ENCODE measurements at places on chromosomes 5 and 9. TPM values are rescaled to one million over a fixed set of nuclear protein-coding genes. Genes with fewer than 3 reads are reported as not detected.

DNA sequence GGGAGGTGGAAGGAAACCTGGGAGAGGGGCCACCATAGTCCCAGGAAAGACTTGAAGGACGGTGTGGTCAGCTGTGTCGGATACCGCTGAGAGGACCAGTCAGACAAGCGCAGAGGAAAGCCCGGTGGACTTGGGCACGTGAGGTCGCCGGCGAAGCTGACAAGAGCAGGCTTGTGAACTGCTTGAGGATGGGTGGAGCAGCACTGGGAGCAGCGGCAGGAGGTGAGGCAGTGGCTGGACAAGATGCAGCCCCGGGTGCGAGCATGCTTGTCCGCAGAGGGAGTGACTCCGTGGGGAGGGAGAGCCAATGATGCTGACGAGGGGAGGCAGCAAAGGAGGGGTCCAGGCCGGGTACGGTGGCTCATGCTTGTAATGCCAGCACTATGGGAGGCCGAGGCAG lies 18.3 kb upstream of the CD74 start:
- H3K27ac ChIP-seq: no peak overlapping the region
- H3K27me3 ChIP-seq: no peaks in the 10 kb centered on the region
- H3K4me1 ChIP-seq: no peaks in the 10 kb centered on the region
- H3K4me3 ChIP-seq: no peak overlapping the region
- no peaks in the 10 kb centered on the region for H3K36me3 ChIP-seq

GRCh38 chr5:135628771-135629563 lies 50.2 kb upstream of the CXCL14 start:
- no peak overlapping the region for H3K27ac ChIP-seq
- H3K4me1 ChIP-seq: no peaks in the 10 kb centered on the region
- H3K36me3 ChIP-seq: no peaks in the 10 kb centered on the region
- DNase-seq: no peak
- no peak overlapping the region for H3K4me3 ChIP-seq

DNA sequence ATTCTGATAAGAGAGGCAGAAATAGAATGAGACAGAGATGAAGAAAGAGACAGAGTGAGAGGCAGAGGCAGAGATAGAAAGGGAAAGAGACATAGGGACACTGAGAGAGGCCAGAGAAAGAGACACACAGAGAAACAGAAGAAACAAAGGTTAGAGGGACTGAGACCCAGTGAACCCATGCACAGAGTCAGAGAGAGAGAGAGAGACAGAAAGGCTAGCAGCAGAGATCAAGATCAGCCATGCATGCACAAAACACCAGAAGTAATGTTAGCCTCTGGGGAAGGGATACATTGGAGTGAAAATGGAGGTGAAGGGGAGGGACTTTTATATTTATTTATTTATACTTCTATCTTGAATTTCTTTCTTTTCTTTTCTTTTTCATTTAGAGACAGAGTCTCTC lies 14.1 kb upstream of the SPARC start:
- no peak overlapping the region for H3K27ac ChIP-seq
- DNase-seq: no peak
- no peaks in the 10 kb centered on the region for H3K27me3 ChIP-seq
- peaks cover 12% of the 10 kb centered on the region for H3K4me1 ChIP-seq
- no peak overlapping the region for H3K4me3 ChIP-seq

- no peaks in the 10 kb centered on the region for H3K36me3 ChIP-seq
- H3K4me3 ChIP-seq: no peak overlapping the region
Observed at GRCh38 chr5:107466233-107466769, 204.4 kb downstream of the EFNA5 start.

DNA sequence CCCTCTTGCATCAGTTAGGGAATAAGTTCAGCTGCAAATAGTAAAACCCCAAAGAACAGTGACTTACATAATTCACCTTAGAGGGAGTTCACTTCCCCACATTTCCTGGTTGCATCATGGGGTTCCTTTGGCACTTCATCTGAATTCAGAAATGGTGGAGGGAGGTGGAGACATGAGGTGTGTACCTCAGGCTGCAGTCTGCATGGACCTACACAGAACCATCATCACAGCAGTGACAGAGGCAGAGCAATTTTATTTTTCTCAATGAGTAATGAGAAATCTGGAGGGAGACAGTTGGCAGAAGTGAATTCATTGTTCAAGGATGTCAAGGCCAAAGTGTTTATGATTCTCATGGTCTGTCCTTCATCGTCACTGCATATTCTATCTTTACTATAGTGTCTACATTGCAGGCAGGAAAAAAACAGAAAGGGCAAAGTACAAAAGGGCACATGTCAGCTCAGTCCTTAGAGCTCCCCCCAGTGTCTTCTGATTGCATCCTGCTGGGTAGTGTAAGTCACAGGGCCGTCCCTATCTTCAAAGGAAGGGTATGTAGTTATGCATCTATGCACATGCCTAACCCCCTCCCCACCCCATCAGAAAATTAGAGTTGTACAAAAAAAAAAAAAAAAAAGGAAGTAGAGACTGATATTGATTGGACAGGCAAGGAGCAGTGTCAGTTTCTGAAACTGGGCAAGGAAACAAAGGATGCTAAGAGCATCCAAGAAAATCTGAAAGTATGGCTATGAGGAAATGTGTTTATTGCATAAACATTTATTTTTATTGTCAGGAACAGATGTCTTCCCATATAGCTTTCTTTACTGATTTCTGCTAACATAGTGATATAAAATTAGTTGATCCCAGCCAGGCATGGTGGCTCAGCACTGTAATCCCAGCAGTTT lies 132.7 kb upstream of the APC start:
- DNase-seq: peak; percentile 3
- no peaks in the 10 kb centered on the region for H3K4me1 ChIP-seq
- H3K4me3 ChIP-seq: no peak overlapping the region
- no peak overlapping the region for H3K27ac ChIP-seq
- no peaks in the 10 kb centered on the region for H3K27me3 ChIP-seq

DNA sequence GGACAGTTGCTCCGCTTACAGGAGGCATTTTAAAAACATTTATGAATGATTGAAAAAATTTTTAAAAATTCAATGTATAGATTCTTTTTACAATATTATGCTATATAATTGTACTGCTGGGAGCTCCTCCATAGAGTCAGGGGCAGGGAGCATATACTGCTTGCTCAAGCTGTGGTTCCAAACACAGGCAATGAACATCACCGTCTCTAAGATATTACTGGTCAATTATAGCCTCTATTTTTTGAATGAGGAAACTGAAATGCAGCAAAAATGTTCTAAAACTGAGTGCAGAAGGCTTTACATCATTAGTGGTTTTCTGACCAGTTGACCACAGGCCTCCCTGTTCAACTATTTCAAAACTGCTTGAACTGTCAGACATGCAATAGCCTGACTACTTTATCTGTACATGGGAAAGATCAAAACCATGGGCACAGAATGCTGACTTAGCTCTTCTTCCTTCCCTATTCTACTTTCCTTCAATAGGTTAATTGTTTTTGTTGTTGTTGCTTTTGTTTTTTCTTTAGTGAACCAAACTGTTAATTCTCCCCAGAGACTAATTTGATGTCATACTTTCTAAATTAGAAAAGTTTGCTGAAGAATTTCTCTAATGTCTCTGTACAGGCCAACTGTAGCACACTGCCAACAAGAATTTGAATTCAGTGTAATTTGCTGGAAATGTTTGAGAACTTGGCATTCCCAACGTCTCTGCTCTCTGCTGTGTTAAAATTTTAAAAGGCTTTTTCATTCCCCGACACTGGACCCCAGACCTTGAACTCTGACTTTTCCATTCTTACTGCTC lies 107.6 kb upstream of the MPDZ start:
- H3K4me3 ChIP-seq: no peak overlapping the region
- no peak for DNase-seq
- H3K27ac ChIP-seq: no peak overlapping the region
- H3K36me3 ChIP-seq: no peaks in the 10 kb centered on the region
- H3K27me3 ChIP-seq: no peaks in the 10 kb centered on the region

GRCh38 chr5:11777096-11777495 lies 127.2 kb downstream of the CTNND2 start:
- no peaks in the 10 kb centered on the region for H3K36me3 ChIP-seq
- no peak overlapping the region for H3K27ac ChIP-seq
- H3K4me1 ChIP-seq: no peaks in the 10 kb centered on the region
- no peak overlapping the region for H3K4me3 ChIP-seq
- DNase-seq: no peak
- no peaks in the 10 kb centered on the region for H3K27me3 ChIP-seq

- no peak overlapping the region for H3K27ac ChIP-seq
- no peak overlapping the region for H3K4me3 ChIP-seq
- H3K4me1 ChIP-seq: no peaks in the 10 kb centered on the region
- H3K36me3 ChIP-seq: no peaks in the 10 kb centered on the region
- no peaks in the 10 kb centered on the region for H3K27me3 ChIP-seq
Observed at GRCh38 chr9:3285365-3286161, 240.2 kb downstream of the RFX3 start.

- DNase-seq: peak; percentile 40
- H3K4me1 ChIP-seq: no peaks in the 10 kb centered on the region
- no peak overlapping the region for H3K27ac ChIP-seq
Observed at GRCh38 chr5:95130941-95131340, 154.0 kb downstream of the MCTP1 start.

GRCh38 chr5:165334201-165334600 lies 1828.8 kb downstream of the MAT2B start:
- no peak for DNase-seq
- no peak overlapping the region for H3K27ac ChIP-seq
- H3K36me3 ChIP-seq: no peaks in the 10 kb centered on the region
- H3K4me1 ChIP-seq: peaks cover under 1% of the 10 kb centered on the region

- peak overlapping the region; percentile 64 for H3K27ac ChIP-seq
- H3K36me3 ChIP-seq: peaks cover 17% of the 10 kb centered on the region
- no peak overlapping the region for H3K4me3 ChIP-seq
- H3K4me1 ChIP-seq: peaks cover 11% of the 10 kb centered on the region
- H3K27me3 ChIP-seq: no peaks in the 10 kb centered on the region
Observed at GRCh38 chr9:128636024-128636390, 20.6 kb downstream of the DYNC2I2 start.

GRCh38 chr9:136292026-136292538 lies 11.8 kb downstream of the CCDC187 start:
- no peaks in the 10 kb centered on the region for H3K36me3 ChIP-seq
- no peak for DNase-seq
- no peak overlapping the region for H3K27ac ChIP-seq

DNA sequence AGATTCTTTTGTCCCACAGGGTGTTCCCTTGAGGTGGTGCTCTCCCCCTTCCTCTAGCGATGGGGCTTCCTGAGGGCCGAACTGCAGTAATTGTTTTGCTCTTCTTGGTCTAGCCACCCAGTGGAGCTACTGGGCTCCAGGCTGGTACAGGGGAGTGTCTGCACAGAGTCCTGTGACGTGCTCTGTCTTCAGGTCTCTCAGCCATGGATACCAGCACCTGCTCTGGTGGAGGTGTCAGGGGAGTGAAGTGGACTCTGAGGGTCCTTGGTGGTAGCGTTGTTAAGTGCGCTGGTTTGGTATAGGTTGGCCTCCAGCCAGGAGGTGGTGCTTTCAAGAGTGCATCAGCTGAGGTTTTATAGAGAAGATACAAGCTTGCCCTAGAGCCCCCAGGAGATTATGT lies 20.4 kb upstream of the CEP72 start:
- H3K27ac ChIP-seq: no peak overlapping the region
- no peak for DNase-seq
- H3K4me1 ChIP-seq: no peaks in the 10 kb centered on the region
- H3K36me3 ChIP-seq: no peaks in the 10 kb centered on the region
- H3K4me3 ChIP-seq: no peak overlapping the region
- H3K27me3 ChIP-seq: peaks cover 6% of the 10 kb centered on the region

DNA sequence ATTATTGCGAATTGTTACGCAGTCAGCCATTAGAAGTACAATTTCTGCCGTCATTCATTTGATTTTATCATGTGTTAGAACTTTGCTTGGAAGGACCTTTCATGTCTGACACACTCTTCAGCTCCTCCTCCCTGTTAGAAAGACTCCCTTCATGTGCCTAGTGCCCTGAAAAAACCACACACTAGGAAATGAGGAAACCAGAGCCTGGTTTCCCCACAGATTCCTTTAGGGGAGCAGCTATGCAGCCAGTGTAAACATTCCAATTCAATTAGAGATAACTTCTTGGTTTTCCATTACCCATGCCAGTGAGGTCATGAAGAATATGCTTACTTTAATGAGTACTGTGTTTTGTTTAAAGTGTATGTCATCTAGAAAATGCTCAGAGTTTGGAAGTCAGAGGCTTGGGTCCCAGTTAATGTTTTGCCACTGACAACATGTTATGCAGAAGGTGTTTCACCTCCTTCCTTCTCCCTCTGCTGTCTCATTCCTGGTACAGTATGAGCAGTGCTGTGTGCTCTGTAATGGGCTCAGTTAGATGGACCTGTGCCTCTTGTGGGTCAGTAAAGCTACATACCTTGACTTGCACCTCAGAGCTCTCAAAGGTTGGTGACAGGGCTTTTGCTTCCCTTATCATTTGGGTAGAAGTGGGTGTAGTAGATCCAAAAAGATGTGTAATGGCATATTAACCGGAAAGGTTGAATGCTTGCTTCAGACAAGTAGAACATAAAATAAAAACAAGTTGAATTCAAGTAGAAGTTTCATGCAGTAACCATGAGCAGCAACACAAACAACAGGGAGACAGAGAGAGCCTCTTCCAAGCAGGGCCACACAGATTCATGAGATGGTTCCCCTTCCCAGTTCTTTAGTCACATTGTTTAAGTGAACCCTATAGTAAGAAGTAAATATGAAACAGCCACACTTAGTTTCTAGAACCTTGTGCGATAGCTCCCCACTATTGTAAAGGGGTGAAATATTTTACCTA lies 52.6 kb upstream of the TNFAIP8 start:
- H3K27me3 ChIP-seq: no peaks in the 10 kb centered on the region
- no peaks in the 10 kb centered on the region for H3K36me3 ChIP-seq
- DNase-seq: peak; percentile 93
- H3K4me3 ChIP-seq: no peak overlapping the region

DNA sequence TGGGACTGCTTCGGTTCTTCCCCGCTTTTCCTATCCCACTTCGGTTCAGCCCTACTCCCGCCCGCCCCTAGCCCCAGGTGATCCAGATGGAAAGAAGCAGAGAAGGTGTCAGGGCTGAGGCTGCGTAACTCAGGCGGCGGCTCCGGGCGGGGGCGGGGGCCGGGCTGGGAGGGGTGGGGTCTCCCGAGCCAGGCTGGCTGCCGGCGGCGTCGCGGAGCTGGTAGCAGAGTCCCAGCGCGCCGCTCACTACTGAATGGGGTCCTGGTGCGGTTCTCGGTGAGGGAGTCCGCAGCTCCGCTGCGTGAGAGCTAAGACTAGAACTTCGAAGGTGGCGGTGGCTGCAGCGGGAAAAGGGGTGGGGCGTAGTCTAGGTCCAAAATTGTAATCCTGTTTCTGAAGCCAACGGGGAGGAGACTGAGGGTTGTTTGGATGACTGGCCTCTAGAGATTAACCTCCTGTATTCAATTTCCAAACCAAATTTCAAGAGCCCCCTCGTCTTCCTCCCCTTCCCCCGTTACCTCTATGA lies 1.4 kb downstream of the PRR16 start:
- DNase-seq: no peak
- no peak overlapping the region for H3K27ac ChIP-seq
- H3K4me1 ChIP-seq: peaks cover 16% of the 10 kb centered on the region
- H3K36me3 ChIP-seq: no peaks in the 10 kb centered on the region
- H3K27me3 ChIP-seq: peaks cover 24% of the 10 kb centered on the region

The MARVELD2 gene
- 7.1 TPM for total RNA-seq

The CDHR2 gene
- not detected for total RNA-seq

The MLANA gene
- total RNA-seq: not detected

The SELENOP gene
- total RNA-seq: not detected

The PRUNE2 gene
- total RNA-seq: 8.3 TPM

The CDH18 gene
- total RNA-seq: not detected
